Stomach (tissue), 19 donors: ENCODE measurements at places on chromosomes 4 and X. TPM values are rescaled to one million over a fixed set of nuclear protein-coding genes. Genes with fewer than 3 reads are reported as not detected.
A peak's percentile ranks its signal among the peaks of the same experiment; 100 is the strongest.

DNA sequence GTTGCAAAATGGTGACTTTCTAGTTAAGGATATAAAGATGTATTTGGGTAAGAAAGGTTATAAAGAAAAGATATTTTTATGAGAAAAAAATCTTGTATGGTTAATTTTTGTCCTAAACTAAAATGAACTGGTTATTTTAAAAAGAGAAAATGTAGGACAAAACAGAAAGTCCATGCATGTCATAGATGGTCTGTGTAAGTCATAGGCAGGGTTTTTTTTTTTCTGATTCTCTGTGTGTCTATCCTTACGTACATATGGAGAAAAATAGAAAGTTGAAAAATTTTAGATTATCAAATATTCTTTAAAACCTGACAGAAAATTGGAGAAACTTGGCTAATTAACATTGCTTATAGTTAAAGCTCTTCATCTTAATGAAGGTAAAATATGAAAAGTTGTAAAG lies 493.4 kb downstream of the IQCM start:
- no peak for DNase-seq

Gene MAGEC1
- total RNA-seq = not detected

Gene SHROOM4
- 2.6 TPM for total RNA-seq

- DNase-seq = no peak
Measured at GRCh38 chr4:174933083-174933482, 14.9 kb downstream of the ADAM29 start.

Gene PPEF2
- total RNA-seq = not detected

GRCh38 chr4:52164116-52164515 lies 113.0 kb downstream of the SPATA18 start:
- DNase-seq = no peak

Gene HSPA4L
- 5.8 TPM for total RNA-seq

Gene TMEM31
- total RNA-seq = not detected

Gene CLDN22
- not detected for total RNA-seq

DNA sequence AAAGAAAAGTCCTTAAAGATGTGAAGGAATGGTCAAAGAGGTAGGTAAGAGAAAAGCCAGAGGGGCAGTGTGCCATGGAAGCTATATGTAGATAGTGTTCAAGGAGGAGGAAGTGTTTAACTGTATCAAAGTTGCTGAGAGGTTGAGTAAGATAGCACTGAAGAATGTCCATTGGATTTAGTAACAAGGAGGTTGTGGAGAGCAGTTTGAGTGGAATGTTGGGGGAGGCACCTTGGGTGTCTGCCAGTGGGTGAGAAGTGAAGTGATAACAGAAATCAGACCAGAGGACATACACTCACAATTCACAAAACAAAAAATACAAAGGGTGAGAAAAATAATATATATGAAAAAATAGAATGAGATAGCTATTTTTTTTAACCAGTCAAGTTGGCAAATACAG lies 121.3 kb upstream of the AMOT start:
- no peak for DNase-seq

DNA sequence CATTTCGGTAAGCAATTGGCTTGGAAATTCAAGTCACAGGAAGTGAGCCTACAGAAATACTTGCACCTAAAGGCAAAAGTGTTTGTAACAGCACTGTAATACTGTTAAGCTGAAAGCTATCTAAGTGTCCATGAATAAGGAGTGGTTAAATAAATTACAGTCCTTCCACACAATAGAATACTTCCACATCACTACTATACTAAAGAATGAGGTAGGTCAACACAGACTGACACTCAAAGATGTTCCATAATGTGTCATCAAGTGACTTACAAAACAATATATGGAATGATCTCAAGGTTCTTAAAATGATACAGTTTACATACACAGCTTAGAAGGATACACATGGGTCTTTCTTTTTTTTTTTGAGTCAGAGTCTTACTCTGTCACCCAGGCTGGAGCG lies 27.0 kb downstream of the SLC10A6 start:
- no peak for DNase-seq

- DNase-seq = no peak
Measured at GRCh38 chr4:47531954-47532321, 46.9 kb downstream of the ATP10D start.

Gene SOX3
- not detected for total RNA-seq

- no peak for DNase-seq
Measured at GRCh38 chr4:148162519-148162918, 279.7 kb downstream of the NR3C2 start.

GRCh38 chrX:1322393-1322792 lies 14.2 kb upstream of the IL3RA start:
- no peak for DNase-seq

- DNase-seq = no peak
Measured at GRCh38 chrX:25858273-25858880, 279.8 kb upstream of the MAGEB18 start.

GRCh38 chr4:15653864-15654592 lies 1.1 kb downstream of the FBXL5 start:
- DNase-seq = peak; percentile 77

GRCh38 chr4:76677571-76678326 lies 220.2 kb downstream of the SOWAHB start:
- DNase-seq = peak; percentile 58

Gene PCYT1B
- total RNA-seq = not detected

Gene XKRX
- 0.92 TPM for total RNA-seq

Gene CCKAR
- 1.8 TPM for total RNA-seq

Gene CT45A1
- total RNA-seq = not detected

Gene AMOT
- 8.5 TPM for total RNA-seq

- no peak for DNase-seq
Measured at GRCh38 chr4:130186931-130187330, 1091.0 kb downstream of the C4orf33 start.

DNA sequence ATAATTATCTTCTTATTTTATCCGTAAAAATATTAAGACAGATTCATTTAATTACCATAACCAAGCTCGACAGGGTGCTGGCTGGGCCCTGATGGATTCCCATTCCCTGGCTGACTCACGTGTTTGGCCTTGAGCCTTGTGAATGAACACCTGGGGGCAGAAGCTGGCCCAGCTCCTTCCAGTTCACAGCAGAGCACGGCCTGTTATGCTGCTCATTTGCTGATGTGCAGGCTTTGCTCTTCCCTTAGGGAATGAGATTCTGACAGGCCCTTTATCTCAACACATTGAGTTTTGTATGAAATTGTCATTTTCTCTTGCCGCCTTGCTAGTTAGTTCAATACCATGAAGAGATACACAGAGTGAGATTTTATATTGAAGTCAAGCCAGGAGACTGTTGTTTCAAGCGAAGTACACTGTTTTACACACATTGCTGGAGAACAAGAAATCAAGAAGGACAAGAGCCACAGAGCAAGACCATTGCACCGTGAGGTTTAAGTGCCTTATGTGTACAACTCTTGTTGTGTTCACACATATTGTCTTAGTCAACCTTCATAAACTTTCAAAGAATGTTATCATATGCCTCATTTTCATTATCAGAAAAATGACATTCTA lies 1583.3 kb downstream of the STIM2 start:
- DNase-seq = no peak

- DNase-seq = no peak
Measured at GRCh38 chrX:87064502-87064901, 453.1 kb upstream of the KLHL4 start.

Gene THAP6
- 30.3 TPM for total RNA-seq

DNA sequence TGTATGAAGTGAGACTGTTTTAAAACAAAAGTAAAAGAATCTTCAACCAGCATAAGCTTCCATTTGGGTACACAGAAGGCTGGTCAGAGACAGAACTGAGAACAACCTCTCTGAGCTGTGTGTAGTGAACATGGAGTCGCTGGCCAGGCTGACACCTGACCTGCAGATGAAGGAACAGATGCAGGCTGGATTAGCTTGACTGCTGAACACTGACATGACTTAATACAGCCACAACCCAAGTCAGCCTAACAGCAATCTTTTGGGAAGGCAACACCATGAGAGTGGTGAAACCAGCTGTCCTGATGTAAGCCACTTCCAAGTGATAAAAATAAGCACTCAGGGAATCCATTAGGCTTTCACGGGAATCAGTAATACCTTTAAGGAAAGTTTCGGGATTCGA lies 10.1 kb downstream of the SCARB2 start:
- DNase-seq = no peak

DNA sequence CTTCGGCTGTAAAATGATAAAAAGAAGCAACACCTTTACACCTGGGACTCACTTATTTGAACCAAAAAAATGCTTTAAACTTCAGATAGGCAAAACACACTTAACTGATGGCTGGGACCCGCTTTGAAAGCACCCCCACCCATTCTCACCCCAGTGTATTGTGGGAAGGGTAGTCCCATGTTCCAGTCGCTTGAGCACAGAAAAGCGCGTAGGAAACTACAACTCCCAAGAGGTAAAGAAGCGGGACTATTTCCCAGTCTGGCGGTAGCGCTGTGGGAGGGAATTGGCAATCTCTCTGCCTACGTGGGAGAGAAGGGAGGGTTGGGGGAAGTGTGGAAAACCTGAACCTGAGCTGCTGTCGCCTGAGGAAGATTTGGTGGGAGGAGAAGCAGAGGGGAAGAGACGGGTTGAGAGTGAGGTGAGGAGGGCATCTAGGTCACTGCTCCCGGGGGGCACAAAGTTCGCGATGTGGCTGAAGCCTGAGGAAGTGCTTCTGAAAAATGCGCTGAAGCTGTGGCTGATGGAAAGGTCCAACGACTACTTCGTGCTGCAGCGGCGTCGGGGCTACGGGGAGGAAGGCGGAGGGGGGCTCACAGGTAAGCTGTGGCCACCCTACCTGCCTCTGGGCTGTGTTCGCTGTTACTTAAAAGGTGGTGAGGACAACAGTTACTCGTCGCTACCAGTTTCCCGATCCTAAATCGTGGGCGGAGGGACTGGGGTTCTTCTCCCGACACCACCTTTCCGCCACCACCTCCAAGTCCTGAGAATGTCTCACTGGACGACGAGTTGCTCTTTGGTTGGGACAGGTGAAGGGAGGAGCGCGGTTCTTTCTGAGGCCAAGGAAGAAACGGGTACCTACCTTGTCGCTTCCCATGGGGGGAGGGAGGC lies at the start of gene TBC1D8B:
TSS of gene TBC1D8B (plus strand) at position 286 of the 888 bp plus-strand sequence. CDS start at position 467, 181 bp downstream.
- peak; percentile 83 for DNase-seq

DNA sequence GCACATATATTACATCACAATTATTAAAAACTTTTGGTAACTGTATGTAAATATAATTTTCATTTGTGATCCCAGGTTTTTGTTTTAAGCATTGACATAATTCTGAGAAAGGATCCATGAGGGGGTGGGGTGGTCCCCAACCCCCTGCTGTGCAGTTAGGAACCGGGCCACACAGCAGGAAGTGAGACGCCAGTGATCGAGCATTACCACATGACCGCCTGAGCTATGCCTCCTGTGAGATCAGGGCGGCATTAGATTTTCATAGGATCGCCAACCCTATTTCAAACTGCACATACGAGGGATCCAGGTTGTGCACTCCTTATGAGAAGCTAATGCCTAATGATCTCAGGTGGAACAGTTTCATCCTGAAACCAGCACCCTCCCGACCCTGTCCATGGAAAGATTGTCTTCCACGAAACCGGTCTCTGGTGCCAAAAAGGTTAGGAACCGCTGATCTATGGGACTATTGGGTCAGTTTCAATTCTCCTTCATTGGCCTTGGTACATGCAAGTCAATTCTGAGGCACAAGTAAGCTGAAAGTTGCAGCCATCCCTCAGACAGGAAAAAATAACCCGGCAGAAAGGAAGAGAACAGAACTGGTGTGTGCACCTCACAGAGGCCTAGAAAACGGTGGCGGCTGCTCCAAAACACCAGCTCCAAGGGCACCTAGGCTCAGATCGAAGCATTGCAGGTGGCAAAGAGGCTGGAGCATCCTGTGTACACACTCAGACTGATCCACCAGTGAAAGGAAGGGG lies 7.0 kb upstream of the TMSB4X start:
- no peak for DNase-seq

Gene CT45A5
- total RNA-seq = not detected

Gene MAGEA2
- not detected for total RNA-seq

DNA sequence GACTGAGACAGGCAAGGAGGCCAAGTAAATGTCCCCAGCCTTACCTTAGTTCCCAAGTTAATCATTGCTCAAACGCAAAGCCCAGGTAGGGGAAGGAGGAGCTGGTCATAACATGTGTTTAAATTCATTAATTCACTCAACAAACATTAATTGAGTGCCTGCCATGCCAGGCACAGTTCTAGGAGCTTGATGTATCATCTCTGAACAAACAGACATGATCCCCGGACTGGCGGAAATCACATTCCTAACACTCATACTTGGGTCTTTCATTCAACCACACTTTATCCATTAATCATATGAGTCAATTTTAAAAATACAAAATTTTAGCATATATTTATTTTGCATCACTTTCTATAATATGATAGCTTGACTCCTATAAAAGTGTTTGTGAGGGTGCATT lies 335.3 kb upstream of the NOCT start:
- DNase-seq = no peak

- no peak for DNase-seq
Measured at GRCh38 chr4:10207116-10207515, 90.5 kb upstream of the WDR1 start.

- DNase-seq = no peak
Measured at GRCh38 chrX:12672367-12673106, 118.7 kb upstream of the PRPS2 start.

DNA sequence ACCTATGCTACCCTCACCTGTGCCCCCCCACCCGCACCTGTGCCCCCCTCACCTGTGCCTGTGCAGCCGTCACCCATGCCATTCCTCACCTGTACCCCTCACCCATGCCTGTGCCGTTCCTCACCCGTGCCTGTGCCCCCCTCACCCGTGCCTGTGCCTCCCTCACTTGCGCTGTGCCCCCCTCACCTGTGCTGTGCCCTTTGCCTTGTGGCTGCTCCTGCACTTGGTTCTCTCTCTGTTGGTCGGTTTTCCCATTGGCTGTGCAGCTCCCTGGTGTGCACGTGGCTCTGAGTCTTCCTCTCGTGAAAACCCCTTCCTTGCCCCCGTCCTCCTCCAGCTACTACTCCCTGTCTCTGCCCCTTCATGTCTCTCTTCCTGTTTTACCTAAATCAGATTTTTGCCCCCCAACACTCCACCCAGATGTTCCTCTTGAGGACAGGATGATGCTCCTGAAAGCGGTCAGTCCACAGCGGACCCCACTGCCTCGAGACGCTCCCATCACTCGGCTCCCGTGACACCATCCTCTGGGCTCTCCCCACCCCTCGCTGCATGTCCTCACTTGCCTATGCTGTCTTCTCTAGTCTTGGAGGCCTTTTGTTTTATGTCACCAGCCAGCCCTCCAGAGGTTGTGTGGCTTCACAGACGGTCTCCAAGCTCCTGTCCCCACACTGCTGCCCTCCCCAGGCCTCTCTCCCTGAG lies 6.8 kb downstream of the MAEA start:
- no peak for DNase-seq

Gene GAGE12E
- not detected for total RNA-seq

Gene SRPX2
- 4.9 TPM for total RNA-seq
